T follicular helper cell (primary cell): ENCODE measurements at places on chromosomes 2 and 18.

- no peak for DNase-seq
Observed at GRCh38 chr2:235640926-235641723, 147.3 kb downstream of the AGAP1 start.

- no peak for DNase-seq
Observed at GRCh38 chr2:45625824-45626223, 14.8 kb upstream of the SRBD1 start.

DNA sequence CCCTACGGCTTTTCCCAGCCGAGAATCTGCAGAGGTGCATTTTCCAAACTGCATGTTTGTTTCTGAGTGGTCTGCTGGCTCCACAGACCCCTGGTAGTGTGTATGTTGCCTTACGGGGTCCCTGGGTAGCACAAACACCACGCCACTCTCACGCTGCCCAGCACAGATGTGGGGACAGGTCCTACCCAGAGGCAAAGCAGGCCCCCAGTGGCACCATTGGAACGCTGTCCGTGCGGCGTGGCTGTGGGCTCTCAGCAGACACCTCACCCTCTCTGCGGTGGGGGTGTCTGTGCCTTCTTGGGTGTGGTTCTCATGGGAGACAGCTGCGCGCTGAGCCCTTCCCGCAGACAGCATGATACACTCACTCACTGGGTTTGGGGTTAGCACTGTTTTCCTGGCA is 137.4 kb downstream of the NFATC1 start:
- no peak for DNase-seq

- DNase-seq, result no peak
Observed at GRCh38 chr2:172693037-172693436, 42.6 kb upstream of the RAPGEF4 start.

DNA sequence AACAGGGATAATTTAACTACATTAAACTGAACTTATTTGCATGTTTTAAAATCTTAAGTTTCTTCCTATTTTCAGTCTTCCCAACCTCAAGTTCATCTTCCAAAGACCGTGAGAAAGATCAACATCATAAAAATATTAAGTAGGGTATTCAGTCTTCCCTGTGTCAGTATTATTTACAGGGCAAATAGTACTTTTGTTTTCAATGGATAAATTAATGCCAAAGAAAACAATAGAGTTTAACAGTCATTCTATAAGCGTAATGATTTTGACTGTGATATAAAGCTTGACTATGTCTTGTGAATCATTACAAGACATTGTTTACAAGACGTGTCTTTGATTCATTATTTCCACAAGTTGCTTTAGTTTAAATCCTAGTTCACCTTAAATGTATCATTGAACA is 48.0 kb upstream of the NRXN1 start:
- no peak for DNase-seq
